ENCODE measurements at places on chromosomes 16 and 17.

GRCh38 chr17:64017381-64017980 lies 3.0 kb downstream of the ICAM2 start:
- no peak for DNase-seq

- no peak for DNase-seq
These were observed 36.6 kb upstream of the TNRC6A start for GRCh38 chr16:24692854-24693253.

- no peak for DNase-seq
These were observed 56.4 kb downstream of the MPRIP start for GRCh38 chr17:17098551-17099179.

DNA sequence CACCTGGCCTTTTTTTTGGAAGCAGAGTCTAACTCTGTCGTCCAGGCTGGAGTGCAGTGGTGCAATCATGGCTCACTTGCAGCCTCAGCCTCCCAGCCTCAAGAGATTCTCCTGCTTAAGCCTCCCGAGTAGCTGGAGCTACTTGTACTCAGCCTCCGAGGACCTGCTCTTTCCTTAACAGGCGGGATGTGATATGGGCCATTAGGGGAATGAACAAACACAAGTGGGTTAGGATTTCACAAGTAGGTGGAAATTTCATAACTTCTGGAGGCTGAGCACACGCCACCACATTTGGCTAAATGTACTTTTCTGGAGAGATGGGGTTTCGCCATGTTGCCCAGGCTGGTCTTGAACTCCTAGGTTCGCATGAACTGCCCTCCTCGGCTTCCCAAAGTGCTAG lies 4.1 kb downstream of the PAM16 start:
- no peak for DNase-seq

DNA sequence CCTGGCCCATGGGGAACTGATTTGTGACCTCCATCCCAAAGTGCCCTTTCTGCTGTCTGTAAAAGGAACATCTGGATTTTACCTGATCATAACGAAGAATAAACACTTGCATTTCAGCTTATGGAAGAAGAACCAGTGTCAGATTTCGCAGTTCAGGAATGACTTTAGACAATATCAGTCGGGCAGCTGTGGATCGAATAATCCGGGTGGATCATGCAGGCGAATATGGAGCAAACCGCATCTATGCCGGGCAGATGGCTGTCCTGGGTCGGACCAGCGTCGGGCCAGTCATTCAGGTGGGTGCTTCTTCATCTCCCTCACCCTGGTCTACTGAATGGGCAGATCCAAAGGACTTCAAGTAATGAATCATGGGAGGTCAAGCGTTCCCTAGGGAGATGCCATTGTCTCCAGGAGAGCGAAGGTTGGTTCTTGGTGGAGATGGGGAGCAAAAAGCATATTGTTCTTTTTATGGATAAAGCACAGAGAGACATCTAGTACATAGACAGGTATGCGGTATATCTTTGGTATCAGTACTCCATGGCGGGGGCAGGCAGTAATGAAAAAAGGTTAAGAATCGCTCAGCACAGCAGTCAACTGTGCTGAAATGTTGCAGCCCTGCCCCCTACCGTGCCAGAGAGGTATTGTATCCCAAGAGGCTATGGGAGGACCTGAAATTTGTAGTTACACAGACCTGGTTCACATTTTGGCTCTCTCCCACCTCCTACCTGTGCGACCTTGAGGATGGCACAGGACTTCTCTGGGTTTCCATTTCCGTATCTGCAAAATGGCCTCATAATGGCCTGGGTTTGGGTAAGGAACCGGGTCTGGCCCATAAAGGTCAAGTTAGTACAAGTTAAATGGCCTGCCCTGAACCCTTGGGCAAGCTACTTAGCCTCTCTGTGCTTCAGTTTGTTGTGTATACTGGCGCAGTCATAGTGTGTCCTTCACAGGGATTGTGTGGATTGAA lies 4.7 kb downstream of the COQ7 start:
- peak; percentile 19 for DNase-seq

- DNase-seq, result no peak
These were observed 13.0 kb downstream of the C16orf87 start for GRCh38 chr16:46817961-46818360.

GRCh38 chr16:89907055-89907814 lies 11.4 kb upstream of the MC1R start:
- DNase-seq, result no peak

DNA sequence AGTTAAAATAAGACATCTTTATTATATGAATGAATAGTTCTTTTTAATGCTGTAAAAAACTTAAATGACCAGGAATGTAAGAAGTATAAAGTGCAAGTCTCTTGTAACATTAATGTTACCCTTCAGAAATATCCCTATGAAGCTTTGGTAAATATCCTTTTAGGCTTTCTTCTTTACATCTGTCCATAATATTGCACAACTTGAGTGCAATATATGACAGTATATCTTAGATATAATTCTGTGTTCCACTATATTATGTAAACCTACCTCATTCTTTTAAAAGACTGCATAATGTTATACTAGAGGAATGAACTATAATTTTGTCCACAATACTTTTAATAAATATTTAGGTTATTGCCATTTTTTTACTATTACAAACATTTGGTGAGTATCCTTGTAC lies 81.1 kb downstream of the EFCAB13 start:
- DNase-seq, result no peak

GRCh38 chr16:68100488-68100887 lies 15.3 kb downstream of the NFATC3 start:
- no peak for DNase-seq

DNA sequence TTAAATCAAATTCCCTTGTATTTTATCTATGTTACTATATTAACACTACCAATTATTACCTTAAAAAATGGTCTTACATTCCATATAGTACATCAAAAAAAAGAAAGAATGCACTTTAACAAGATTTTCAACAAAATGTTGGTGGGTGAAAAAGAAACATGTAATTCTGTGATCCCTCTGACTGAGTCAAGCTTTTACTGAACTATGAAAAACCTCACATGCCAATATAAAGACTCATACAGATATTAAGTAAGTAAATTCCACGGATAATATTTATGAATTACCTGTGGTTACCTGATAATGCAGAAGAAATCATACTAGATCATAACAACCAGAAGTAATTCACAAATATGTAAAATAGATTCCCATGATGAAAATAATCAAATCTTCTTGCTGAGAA lies 12.4 kb downstream of the COIL start:
- no peak for DNase-seq

DNA sequence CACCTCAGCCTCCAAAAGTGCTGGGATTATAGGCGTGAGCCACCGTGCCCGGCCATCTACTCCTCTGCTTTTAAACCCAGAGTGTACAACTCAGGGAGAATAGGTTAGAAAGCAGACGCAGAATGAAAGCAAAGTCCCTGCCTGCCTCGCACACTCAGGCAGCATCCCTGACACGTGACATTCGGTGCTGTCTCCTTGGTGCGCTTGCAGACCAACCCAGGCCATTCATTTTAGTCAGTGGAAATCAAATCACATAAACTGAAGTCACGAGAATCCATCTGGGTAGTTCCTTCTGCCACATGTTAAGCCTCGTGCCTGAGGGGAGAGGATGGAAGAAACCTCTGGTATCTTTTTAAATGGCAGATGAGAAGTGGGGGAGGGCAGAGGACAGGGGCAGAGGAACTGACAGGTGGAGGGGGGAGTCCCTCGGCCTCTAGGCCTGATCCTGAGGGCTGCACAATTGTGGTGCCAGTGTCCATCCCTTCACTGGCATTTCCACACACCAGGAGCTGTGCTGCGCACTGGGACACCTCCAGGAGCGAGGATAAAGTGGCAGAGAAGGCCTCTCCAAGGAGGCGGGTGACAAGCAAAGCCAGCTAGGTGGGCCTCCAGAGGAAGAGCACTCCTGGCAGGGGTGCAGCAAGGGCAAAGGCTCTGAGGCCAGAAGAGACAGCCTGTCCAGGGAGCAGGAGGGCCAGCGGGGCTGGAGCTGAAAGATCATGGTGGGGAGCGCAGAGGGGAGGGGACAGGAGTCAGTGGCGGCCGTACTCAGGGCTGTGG lies 196.3 kb downstream of the KATNIP start:
- no peak for DNase-seq

GRCh38 chr16:68695575-68695974 lies 41.5 kb upstream of the CDH1 start:
- DNase-seq, result no peak

GRCh38 chr16:87984632-87985267 lies 33.5 kb downstream of the BANP start:
- DNase-seq, result no peak

- DNase-seq, result no peak
These were observed 5.2 kb downstream of the RUSF1 start for GRCh38 chr16:31502981-31503380.

DNA sequence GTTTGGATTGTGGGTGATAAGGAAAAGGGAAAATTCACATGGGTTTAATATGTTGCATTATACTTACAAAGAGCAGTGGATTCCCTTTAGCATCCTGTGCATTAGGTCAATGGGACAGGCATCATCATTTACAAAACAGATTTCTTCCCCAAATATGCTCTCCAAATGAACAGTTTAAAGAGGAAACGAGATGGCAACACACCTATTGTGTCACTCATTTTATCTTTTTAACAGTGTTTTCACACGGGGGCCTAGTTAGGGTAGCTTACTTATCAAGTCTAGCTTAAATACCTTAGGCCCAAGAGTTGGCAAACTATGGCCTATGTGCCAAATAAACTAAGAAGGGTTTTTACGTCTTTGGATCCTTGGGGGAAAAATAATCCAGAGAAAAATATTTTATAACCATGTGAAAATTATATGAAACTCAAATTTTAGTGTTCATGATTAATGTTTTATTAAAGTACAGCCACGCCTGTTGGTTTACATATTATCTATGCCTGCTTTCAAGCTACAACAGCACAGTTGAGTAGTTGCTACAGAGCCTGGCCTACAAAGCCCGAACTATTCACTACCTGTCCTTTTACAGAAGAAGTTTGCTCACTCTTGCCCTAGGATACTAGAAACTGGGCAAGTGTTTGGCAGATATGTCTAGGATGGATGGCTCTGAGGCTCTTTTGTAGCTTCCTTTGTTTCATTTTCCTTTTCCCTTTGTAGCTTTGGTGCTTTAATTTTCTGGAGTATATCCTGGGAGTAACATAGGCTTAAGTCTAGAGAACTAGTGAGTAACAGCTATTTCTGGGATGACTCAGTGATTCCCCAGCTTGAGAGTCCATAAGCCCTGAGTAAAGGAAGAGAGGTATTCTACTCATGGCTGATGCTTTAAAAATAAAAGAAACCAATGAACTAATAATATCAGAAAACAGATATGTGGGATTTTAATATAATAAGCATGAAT lies 12.4 kb downstream of the NUP93 start:
- DNase-seq, result peak; percentile 49

- no peak for DNase-seq
These were observed 1.4 kb downstream of the SAP30BP start for GRCh38 chr17:75668489-75668888.

DNA sequence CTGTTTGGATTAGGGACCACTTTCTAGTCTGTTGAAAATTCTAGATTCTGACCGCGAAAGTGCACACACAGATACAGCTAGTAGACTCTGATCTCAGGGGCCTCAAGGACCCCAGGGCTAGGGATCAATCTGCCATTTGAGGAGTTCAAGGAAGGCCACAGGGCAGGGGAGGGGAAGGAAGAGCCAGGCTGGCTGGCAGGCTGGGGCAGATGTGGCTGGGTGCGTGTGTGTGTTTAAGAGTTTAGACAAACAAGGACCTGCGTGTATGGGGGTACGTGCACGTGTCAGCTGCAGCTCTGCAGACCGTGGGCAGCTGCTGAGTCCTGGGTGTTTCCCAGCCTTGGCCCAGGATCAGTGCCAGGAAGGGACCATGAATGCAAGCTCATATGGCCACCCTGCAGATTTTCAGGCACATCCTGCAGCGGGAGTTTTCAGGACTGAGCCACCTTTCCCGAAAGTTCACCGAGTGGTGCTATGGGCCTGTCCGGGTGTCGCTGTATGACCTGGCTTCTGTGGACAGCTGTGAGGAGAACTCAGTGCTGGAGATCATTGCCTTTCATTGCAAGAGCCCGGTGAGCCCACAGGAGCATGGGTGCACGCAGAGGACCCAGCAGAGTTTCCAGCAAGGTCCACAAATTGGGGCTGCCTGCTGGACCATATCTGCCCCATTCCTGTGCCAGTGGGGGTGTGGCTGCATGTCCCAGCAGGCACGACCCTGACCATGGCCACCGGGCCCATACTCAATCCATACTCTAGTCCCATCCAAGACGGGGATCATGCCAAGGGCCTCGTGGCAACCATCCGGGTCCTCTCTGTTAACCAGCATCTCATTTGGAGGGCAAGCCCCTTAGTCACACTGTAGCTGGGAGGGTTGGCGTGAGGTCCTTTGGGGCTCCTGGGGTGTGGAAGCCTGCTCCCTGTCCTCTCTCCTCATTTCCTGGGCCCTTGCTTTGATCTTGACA lies 10.6 kb downstream of the TRPV2 start:
- DNase-seq, result no peak

- DNase-seq, result no peak
These were observed 392.1 kb upstream of the SALL1 start for GRCh38 chr16:51542981-51543815.

GRCh38 chr17:17191961-17192381 lies 14.2 kb downstream of the PLD6 start:
- no peak for DNase-seq

- DNase-seq, result no peak
These were observed 18.9 kb downstream of the XYLT1 start for GRCh38 chr16:17451843-17452242.

DNA sequence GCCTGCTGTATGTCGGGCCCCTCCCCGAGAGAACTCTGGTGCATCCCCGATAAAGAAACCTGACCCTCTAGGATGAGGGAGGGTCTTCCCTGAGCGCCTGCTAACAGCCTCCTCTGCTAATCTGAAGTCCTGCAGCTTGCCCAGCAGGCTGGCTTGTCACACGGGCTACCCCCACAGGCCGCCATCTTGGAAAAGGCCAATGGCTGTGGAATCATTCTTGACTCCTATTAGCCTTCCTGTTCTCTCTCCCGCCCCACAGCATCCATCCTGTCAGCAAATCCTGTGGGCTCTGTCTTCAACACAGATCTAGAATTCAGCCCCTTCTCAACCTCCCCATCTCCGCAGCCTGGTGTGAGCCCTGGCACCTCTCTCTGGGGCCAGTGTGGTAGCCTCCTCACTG lies 12.0 kb downstream of the IL4R start:
- no peak for DNase-seq

DNA sequence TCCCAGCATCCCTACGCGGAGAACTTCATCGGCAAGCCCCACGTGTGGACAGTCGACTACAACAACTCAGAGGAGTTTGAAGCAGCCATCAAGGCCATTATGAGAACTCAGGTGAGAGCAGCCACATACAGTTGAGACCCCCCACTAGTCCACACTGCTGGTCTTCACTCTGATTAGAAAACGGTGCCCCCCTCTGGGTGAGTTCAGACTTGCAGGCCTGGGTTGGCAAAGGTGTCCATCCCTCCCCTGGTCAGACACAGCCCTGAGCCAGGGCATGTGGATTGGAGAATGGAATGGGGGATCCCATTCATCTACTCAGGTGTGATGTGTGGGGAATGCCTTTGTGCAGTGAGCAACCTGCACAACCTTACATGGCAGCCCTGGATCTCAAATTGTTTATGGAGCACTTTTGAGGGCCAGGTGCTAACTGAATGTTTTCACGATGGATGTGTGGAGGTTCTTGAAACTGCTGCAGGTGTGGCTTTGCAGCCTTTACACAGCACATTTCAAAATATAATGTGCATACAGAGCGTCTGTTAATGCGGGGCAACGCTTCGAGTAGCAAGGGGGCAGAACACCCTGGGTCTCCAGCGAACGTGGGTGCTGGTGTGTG lies 72.6 kb downstream of the MGAT5B start:
- no peak for DNase-seq
